ENCODE measurements at places on chromosomes 7 and 10.
A peak's percentile ranks its signal among the peaks of the same experiment; 100 is the strongest.

- DNase-seq = no peak
These were observed 34.1 kb upstream of the ELOVL3 start for GRCh38 chr10:102191956-102192355.

GRCh38 chr10:29514306-29514705 lies 120.5 kb downstream of the SVIL start:
- DNase-seq = no peak

DNA sequence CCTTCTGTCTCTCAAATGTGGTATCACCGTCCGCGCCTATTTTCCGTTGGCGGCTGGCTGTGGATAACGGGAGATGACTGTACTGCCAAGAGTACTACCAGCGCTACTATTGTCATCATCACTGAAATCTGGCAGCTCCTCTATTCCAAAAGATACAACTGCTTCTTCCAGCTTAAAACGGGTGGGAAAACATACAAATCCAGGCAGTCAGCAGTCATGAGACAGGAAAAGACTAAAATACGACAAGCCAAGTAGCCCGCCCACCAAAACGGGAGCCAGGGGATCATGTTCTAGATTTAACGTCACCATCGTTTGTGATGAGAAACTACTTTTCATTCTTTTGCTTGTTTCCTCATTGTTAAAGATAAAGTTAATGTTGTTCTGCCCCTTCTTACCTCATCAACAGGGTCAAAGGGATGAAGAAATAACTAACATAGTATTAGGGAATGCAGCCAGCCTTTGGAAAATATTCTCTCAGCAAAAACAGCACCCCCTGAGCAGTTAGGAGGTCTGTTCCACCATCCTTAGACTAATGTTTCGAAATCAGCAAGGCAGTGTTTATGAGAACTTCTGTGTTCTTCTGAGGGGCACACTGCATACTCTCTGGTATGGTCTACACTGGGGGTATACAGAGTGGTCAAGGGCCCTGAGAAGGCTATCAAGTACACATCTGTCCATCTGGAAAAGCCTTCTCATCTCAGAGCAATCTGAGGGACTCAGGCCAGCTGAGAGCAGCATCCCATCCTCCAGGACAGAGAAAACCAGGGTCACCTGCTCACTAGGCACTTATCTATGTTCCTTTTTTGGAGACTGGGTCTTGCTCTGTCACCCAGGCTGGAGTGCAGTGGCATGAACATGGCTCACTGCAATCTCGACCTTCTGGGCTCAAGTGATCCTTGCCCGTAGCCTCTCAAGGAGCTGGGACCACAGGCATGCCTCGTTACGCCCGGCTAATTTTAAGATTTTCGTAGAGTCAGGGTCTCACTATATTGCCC lies 47.5 kb downstream of the GNA12 start:
- no peak for DNase-seq

DNA sequence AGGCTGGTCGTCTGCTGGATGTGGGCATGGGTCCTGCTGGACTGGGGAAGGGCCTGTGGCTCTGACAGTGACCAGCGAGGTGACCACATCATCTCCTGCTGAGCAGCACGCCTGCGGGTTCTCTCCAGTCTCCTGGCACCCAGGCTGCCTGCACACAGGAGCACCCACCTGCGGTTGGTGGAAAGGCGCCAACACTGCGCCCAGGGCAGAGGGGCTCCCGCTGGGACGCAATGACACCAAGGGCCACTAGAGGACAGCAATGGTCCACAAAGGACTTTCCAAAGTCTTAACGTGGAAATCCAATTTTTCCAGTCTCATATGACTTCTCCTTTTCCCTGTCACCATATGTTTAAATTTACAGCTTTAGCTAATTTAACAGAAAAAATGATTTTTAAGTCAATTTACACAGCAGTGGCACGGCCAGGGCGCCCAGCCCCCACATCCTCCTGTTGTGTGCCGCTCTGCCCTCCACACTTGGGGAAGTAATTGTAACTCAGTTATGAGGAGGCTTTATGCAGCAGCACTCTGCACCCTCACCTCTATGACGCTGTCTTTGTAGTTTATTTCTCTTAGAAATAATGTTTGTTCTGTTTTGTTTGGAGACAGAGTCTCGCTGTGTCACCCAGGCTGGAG lies 38.1 kb downstream of the CFAP46 start:
- DNase-seq = peak; percentile 62

- DNase-seq = no peak
These were observed 32.5 kb downstream of the ERLIN1 start for GRCh38 chr10:100153239-100153825.

DNA sequence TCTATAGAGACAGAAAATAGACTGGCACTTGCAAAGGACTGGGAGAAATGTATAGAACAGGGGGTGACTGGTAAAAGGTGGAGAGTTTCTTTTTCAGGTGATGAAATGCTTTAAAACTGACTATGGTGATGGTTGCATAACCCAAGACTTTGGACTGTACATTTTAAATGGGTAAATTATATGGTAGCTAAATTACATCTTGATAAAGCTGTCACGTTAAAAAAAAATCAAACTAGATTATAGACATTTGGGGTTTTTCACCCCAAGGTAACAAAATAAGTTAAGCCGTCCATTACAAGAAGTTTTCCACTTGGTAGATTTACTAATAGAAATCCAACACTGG lies 24.0 kb downstream of the TMEM209 start:
- DNase-seq = no peak

- no peak for DNase-seq
These were observed at the start of gene PRKG1 for GRCh38 chr10:51074238-51075028. TSS of gene PRKG1 (plus strand) at chr10:51074487.

DNA sequence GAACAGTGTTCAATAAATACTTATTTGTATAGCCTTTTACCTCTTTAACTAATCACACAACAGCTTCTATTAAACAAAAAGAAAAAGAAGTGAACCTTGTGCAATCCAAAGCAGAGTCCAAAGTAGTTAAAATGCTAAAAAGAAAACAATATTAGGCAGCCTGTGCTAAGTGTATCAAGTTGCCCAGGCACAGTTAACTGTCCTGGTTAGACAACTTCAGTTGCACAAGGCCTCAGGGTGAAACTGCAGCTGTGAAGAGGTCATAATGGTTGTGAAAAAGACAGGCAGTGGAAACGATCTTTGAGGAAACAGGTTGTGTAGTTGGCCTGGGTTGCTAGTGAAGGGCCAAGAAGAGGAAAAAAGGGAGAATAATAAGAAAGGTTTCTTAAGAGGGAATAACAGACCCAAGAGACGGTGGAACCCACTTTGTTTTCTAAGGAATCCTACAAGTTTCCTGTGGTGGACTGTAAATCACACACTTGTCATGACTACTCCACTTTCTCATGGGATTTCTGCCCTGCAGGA lies 6.0 kb upstream of the CROT start:
- DNase-seq = no peak
